ENCODE measurements at places on chromosomes 12 and 14.

DNA sequence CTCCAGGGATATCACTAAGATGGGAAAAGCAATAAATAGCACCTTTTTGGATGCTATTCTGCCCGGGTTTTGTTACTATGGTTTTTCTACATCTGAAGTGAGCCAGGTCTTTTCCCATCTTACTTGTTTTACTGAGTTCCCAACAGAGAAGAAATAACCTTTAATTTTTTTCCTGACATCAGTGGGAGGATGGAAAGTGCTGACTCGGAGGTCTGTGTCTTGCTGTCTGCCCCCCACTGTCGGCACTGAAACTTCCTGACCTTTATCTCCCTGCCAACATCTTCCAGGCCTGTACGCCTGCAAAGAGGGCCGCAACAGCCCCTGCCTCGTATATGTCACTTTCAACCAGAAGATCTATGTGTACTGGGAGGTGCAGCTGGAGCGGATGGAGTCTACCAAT lies 11.0 kb downstream of the ITFG2 start:
- DNase-seq: no peak

- DNase-seq: no peak
Observed at GRCh38 chr14:31371646-31372045, 48.7 kb downstream of the HEATR5A start.

DNA sequence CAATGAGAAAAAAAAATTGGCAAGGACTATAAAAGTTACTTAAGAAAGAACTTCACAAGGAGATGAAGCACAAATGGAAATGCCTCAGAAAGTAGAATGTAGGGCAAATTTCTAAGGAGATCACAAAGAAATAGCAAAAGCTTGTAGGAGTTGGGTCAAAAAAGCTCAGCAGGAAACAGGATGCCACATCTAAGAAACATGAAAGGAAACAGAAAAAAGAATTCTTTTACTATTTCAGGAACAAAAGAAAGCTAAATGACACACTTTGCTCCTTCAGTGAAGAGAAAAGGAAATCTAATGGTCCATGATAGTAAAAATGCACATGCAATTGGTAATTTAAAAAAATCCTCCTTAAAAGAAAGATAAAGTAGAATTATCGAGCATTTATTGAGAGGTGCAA lies 452.1 kb upstream of the GARIN6 start:
- DNase-seq: no peak

DNA sequence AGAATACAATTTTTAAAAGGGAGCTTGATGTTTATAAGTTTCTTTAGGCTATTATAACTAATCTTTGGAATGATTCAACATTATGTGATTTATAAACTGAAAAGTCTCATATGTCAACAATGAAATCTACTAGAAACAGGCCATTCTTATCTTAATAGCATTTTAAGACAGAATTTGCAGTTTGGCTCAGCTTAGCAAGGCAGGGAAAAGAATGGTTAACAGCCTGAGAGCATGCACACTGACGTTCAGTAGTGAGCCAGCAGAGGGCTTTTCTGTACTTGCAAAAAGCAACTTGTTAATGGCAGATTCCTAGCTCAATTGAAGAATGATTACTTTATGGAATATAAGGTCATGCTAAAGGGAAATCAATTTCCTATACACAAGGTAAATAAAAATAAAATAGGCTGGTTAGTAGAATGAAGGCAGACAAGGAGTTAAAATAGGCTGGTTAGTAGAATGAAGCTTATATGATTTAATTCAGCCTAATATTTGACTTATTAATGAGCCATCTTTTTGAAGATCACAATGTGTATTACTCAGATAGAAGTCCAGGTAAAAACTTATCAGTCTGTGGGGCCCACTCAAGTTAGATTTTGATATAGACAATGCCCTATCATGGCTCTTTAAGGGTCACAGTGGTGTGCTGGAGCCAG lies 95.9 kb downstream of the OTOGL start:
- no peak for DNase-seq

GRCh38 chr12:9797722-9798619 lies 29.3 kb upstream of the KLRF1 start:
- peak; percentile 43 for DNase-seq

DNA sequence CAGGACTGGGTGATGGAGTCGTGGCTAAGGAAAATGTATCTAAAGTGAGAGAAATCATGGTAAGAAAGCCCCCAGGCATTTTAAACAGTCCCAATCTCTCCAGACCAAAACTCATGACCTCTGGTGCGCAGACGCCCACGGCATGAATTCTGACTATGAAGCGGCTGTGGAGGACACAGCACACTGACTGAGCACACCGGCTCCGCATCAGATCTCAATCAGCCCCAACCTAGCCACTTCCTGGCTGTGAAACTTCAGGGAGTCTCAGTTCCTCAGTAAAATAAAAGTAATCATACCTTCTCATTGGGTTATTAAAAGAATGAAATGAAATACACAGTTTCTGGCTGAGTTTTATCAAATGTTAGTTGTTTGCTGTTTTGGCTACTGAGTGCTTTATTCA lies 38.7 kb downstream of the SETD3 start:
- DNase-seq: no peak

- no peak for DNase-seq
Observed at GRCh38 chr12:116150001-116150400, 127.5 kb downstream of the MED13L start.

DNA sequence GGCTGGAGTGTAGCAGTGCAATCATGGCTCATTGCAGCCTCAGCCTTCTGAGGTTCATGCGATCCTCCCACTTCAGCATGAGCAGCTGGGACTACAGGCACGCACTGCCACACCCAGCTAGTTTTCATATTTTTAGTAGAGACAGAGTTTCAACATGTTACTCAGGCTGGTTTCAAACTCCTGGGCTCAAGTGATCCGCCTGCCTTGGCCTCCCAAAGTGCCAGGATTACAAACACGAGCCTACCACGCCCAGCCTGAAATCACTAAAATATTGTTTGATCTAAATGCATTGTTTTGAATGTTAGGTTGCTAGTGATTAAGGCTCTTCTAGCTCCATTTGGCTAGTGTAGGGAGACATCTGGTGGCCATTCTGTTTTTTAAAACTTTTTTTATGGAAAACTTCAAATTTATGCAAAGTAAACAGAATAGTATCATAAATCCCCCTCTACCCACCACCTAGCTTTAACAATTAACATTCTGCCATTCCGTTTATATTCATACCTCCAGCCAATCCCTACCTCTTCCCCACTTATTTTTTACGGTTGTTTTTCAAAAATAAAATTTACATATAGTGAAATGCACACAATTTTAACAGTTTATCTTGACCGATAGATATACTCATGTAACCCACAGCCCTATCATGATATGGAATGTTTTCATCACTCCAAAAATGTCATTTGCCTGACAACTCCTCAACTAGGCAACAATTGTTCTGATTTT lies 37.8 kb downstream of the MYO1H start:
- DNase-seq: no peak

- DNase-seq: no peak
Observed at GRCh38 chr12:113142173-113142885, 6.8 kb upstream of the RASAL1 start.

Measured in stimulated activated CD8-positive, alpha-beta memory T cell treated with anti-CD3 and anti-CD28 coated beads, Interleukin-2, amount 100 ng/mL, for 48 hours (primary cell).